ENCODE measurements at places on chromosomes 11 and 22.

DNA sequence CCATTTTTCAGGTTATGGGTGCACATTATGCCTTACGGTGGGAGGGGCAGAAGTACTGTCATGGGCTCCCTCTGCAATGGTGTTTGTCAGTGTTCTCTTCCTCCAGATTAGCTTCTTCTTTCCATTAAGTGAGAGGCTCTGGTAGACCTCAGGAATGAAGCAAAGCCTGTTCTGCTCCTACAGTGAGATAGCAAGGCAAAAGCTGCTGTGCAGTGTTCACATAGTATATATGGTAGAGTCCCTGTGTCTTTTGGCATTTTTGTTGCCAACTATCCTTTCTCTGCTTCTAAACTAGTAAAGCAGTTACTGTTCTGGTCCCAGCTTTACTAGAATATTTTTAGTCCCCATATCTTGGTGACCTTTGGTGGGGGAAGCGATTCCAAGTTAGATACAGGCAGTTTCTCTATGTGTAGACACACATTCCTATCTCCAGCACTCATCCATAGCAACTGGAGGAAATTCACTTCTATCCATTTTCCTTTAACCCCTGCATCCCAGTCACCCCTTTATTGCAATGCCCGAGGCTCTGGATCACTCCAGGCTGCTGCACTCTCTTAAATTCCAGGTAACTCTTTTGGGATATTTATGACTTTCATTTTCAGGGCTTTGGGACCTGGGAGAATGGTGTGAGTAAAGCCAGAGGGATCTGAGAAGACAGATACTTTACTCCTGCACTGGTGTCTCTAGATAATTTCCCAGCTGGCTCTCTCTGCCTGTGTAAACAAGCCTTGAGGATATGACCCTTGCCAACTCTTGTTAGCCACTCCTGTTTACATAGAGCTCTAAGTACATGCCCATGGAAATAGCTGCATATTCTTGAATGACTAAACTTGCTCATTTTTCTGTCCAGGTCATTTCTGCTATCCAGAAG is 3.9 kb upstream of the TRIM34 start:
- DNase-seq: no peak

- DNase-seq: no peak
These were observed 90.8 kb upstream of the HSD17B12 start for GRCh38 chr11:43589601-43590250.

DNA sequence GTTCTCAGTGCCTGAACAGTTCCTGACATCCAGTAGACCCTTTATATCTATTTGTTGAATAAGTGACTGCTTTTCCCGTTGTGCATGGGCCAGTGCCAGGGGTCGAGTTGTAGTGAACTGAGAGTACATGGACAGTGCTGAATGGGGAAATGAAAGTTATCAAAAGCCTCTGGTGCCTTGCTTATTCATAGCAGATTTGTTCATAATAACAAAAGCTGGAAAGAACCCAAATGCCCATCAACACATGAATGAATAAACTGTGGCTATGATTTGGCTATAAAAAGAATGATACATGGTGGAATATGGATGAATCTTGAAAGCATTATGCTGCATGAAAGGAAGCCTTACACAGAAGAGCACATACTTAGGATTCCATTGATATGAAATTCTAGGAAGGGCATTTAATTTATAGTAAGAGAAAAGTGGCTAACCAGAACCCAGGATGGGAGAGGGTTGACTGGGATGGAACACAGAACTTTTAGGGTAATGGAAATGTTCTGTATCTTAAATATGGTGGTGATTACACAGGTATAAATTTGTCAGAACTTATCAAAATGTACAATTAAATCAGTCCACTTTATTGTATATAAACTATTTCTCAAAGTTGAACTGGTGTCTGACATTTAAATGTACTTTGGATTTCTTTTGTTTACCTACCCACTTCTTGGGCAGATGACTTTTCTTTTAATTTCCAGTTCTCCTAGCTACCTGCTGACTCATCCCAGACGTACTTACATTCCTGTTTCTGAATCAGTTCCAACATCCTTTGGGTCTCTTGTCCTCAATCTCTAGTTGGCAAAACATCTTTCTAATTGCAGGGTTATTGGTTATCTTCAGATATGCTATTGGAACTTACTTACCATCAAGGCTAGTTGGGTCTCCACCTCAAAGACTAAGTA is 42.8 kb downstream of the PACS1 start:
- no peak for DNase-seq

GRCh38 chr11:10894666-10895065 is 36.8 kb upstream of the ZBED5 start:
- DNase-seq: no peak

GRCh38 chr11:110148775-110149744 is 55.9 kb downstream of the ZC3H12C start:
- no peak for DNase-seq

GRCh38 chr11:100735949-100736675 is 49.0 kb downstream of the ARHGAP42 start:
- no peak for DNase-seq

GRCh38 chr11:110312670-110313069 is 16.3 kb upstream of the RDX start:
- no peak for DNase-seq

GRCh38 chr11:73894725-73895335 is 18.0 kb downstream of the PAAF1 start:
- no peak for DNase-seq

DNA sequence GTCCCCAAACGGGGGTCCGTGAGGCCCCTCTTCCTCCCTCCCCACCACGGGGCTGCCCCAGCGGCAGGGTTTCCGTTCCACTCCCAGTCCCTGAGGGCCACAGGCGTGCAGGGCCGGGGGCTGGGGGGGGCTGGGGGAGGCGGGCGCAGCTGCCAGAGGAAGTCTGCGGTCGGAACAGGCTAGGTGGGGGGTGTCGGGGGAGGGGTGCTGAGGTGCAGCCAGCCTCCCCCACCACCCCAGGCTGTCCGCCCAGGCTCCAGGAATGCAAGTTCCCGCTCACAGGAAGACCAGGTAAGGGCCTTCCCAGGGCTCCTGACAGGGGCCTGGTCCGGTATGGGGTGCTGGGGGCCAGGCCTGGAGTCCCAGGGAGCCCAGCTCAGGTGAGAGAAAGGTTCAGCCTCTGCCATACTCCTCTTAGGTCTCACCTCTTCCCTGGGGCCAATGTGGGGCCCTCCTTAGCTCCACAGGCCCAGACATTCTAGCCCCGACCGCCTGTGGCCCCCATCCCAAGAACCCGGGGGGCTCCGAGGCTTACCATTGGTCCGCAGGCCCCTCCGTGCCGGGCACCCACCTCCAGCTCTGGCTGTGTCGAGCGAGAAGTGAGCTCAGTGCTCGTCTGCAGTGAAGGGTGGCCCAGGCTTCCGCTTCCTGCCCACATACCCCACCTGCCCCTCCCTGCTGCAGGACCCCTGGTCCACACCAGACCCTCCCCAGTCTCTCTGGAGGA is at the start of gene PTPRCAP:
TSS of gene PTPRCAP (minus strand) at position 601 of the 727 bp plus-strand sequence. CDS start at position 538, 63 bp downstream.
- DNase-seq: no peak

GRCh38 chr11:85348945-85349344 is 278.2 kb downstream of the DLG2 start:
- no peak for DNase-seq

DNA sequence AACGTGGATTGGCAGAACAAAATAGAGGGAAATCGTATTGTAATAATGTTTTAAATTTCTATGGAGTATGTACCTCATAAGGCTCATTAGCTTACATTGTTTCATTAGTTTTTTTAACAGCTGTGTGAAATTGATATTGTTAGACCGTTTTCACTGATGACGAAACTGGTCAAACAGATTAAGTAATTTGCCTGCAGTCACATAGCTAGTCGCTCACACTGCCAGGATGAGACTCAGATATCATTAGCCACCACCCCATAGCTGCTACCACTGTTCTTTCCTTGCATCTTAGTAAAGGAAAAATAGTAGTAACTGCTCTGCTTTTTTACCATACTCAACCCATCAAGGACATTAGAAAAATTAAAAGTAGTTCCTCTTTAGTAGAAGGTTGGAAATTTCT is 64.0 kb downstream of the DKK3 start:
- DNase-seq: no peak

GRCh38 chr11:11113626-11114025 is 239.4 kb downstream of the CSNK2A3 start:
- DNase-seq: no peak

All from hindlimb muscle (tissue), 1 donor.